Activated CD4-positive, alpha-beta T cell treated with anti-CD3 and anti-CD28 coated beads, Interleukin-2, amount 10 ng/mL, durations not matched to agents 7 days and 5 days (primary cell): ENCODE measurements at places on chromosomes 5 and 9. TPM values are rescaled to one million over a fixed set of nuclear protein-coding genes. Genes with fewer than 3 reads are reported as not detected.

ZBTB6 gene
- total RNA-seq, result 12.2 TPM

OR1J2 gene
- total RNA-seq, result not detected

GLE1 gene
- 49.6 TPM for total RNA-seq

SAXO1 gene
- 0.10 TPM for total RNA-seq

EIF4E1B gene
- not detected for total RNA-seq

CKMT2 gene
- total RNA-seq, result not detected

C8G gene
- total RNA-seq, result 1.8 TPM

C9orf153 gene
- 0.12 TPM for total RNA-seq

PCDHGA3 gene
- total RNA-seq, result not detected
